Colonic mucosa (tissue), 4 donors: ENCODE measurements at places on chromosomes 5 and 9.

DNA sequence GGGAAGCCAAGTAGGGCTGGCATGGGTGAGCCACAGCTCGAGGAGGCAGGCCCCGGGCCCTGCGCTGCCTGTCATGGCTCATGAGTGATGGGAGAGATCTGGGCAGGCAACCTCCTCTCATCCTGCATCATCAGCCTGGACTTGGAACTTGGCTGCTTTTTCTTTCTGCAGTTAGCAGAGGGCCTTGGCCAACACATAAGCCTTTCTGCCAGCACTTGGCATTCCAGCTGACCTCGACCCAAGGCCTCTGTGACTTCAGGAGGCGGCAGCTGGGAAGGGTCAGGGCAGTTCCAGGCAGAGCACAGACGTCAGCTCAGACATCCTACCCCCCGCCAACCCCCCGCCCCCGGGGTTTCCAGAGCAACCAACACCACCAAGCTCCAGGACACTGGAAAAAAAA, 7.6 kb downstream of the S1PR3 start:
- DNase-seq, result peak; percentile 43

DNA sequence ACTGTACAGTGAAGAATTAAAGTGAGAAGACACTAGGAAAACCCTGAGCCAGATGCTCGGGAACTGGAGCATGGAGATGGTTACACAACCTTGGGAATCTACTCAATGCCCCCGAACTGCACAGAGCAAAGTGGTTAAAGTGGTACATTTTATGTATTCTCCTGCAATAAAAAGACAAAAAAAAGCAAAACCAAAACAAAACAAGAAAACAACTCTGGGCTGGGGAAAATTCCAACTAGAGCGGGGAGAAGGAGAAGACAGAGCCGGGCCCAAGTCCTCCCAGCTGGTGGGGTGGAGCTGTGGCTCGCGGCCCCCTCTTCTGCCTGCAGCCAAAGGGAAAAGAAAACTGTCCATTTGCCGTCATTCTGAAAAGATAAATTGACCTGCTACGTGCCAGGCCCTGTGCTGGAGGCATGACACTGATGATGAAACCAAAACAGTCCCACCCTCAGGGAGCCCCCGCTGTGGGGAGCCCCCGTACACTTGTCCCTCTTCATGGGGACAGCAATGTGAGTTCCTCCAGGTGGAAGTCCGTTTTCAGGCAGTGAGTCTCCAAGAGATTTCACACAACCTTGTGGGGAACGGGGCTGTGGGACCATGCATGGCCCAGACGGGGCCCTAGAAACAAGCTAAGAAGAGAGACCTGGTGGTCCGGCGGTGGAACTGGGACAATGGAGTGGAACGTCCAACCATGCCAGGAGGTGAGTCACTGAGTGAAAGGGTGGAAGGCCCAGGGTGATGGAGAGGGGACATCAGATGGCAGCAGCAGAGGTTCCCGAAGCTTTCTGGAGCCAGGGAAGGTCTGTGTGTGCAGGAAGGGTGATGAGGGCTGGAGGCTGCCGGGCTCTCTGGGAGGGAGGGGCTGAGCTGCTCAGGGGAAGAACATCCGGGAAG, 114.8 kb upstream of the COL5A1 start:
- DNase-seq, result no peak

GRCh38 chr9:9117866-9118265, 1318.3 kb upstream of the DMAC1 start:
- DNase-seq, result no peak

DNA sequence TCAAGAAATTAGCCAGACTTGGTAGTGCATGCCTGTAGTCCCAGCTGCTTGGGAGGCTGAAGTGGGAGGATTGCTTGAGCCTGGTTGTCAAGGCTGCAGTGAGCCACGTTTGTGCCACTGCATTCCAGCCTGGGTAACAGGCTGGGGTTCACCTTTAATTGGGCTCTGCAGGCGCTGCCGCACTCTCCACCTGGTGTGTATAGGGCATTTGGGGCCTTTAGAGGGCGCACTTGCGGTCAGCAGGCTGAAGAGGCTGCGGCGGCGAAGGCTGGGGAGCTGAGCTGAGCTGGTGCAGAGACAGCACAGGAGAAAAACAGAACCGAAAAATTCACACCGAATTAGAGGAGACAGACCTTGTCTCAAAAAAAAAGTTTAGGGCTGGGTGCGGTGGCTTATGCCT, 31.2 kb downstream of the CDK7 start:
- no peak for DNase-seq

DNA sequence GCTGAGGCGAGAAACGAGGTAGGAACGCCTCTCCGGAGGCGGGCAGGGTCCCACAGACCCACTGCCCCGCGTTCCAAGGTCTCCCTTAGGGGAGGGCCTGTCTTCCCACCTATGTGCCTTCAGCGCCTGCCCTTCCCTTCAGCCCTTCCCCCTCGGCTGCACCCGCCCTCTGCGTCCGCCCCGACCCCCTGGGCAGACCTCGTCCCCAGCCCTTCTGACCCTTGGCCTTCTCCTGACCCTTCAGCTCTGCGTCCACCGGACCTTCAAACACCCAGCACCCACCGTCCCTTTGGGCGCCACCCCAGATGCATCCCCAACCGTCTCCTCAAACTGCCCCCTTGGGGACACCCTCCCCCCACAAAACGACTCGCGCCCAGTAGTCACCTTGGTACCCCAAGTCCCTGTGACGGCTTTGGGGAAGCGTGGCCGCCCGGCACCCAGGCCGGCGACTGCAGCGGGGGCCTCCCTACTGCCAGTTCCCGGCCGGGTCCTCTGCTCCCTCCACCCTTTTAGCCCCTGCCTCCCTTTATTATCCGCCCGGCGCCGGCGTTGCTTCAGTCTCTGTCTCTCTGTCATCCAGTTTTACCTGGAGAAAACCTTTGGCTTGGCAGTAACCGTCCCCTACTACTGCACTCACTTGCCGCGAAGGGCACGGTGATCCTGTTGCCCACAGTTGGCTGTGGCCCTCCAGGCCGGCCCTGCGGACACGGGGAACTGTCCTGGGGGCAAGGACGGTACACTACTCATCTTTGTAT, 421 bp downstream of the RUSC2 start:
- peak; percentile 33 for DNase-seq

DNA sequence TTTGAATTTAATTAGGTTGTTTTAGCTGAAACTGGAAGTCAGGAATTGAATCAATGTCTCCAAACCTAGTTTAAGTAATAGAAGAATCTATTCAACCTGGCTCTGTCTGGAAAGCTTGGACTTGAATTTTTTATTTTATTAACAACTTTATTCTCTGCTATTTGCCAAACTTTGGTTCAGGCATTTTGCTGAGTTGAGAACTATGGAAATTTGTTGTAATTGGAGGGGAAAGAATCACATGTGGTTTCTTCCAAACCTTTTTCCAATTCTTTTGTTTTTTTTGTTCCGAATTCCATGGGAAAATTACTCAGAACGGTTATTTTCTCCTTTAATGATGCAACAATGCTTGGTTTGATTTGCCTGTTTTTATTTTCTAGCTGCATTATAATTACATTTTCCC, 98.2 kb upstream of the RPS23 start:
- no peak for DNase-seq

GRCh38 chr9:127199001-127199791, 65.4 kb upstream of the GARNL3 start:
- DNase-seq, result peak; percentile 84
